Skin of body (tissue), 3 donors: ENCODE measurements at places on chromosomes 2 and 18. TPM values are rescaled to one million over a fixed set of nuclear protein-coding genes. Genes with fewer than 3 reads are reported as not detected.

Gene LRATD1
- total RNA-seq: 27.8 TPM

Gene COLEC11
- not detected for total RNA-seq

Gene CCDC74A
- 7.0 TPM for total RNA-seq

Gene RRM2
- 17.3 TPM for total RNA-seq

Gene CCDC141
- total RNA-seq: 6.0 TPM

Gene CSRNP3
- 5.5 TPM for total RNA-seq

Gene REG1A
- not detected for total RNA-seq

Gene SLC11A1
- 7.9 TPM for total RNA-seq

Gene DCDC2C
- total RNA-seq: 0.20 TPM

Gene ASB1
- 13.4 TPM for total RNA-seq

Gene SRD5A2
- not detected for total RNA-seq

Gene IGFBP2
- total RNA-seq: 80.0 TPM

Gene SCN7A
- 18.2 TPM for total RNA-seq

Gene PSMA8
- not detected for total RNA-seq

Gene VSNL1
- 21.9 TPM for total RNA-seq

Gene DAPL1
- 41.6 TPM for total RNA-seq

Gene IL36RN
- 10.9 TPM for total RNA-seq

Gene AKAIN1
- total RNA-seq: not detected

Gene MFSD2B
- 1.7 TPM for total RNA-seq

Gene LHCGR
- 1.5 TPM for total RNA-seq

Gene ITGA6
- total RNA-seq: 135 TPM

Gene APLF
- total RNA-seq: 10.0 TPM

Gene IL1R1
- 20.3 TPM for total RNA-seq

Gene ABCB11
- total RNA-seq: 0.79 TPM

Gene SERPINB4
- total RNA-seq: 29.1 TPM

Gene ARHGAP28
- total RNA-seq: 42.6 TPM

Gene LBX2
- 0.20 TPM for total RNA-seq

Gene PCARE
- 0.10 TPM for total RNA-seq

Gene CHRND
- 2.4 TPM for total RNA-seq

Gene STAT4
- total RNA-seq: 4.3 TPM

Gene D2HGDH
- total RNA-seq: 16.4 TPM

Gene MSGN1
- total RNA-seq: not detected

Gene HDAC4
- 22.8 TPM for total RNA-seq

Gene CERKL
- total RNA-seq: not detected

Gene TNFRSF11A
- 3.0 TPM for total RNA-seq

Gene STRN
- 27.4 TPM for total RNA-seq

Gene COBLL1
- total RNA-seq: 25.9 TPM

Gene SDC1
- 127 TPM for total RNA-seq
